ENCODE measurements at places on chromosomes 4 and X.

GRCh38 chr4:23973308-23973855 lies 83.5 kb upstream of the PPARGC1A start:
- no peak for DNase-seq

DNA sequence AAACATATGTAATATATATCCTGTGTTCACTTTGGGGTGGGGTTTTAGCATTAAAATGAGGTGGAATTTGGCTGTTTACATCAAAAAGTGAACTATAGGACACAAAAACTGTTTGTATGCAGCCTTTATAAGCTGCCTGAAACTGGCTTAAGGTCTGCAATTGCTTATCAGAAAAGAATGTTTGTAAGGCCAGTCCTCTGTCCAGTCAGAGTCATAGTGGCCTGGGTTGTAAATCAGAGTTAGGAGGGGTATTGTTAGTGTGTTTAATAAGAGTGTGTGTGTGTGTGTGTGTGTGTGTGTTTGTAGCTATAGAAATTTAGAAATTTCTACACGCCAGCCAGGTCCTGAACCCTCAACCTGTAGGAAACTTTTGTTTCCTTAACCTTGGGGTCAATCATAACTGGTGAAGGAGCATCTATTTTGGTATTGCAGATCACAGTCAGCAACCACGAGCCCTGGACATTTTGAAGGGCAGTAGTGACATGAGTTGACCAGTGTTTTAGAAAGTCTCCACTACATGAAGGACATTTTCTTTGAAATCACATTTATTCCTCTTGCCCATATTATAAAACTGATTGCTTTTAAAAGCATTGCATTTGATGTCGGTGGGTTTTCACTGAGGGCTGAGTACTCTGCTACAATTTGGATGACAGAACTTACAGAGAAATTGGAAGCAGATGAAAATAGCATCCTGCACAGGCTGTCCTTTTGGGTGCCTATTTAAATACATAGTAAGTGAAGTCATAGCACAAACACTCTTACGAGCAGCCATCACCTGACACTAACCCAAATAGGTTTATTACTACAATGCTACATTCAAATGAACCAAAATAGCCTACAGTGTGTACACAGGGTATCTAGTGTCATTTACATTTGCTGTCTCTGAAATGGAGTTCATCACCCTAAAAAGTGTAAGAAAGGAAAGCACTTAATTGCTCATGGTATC lies 11.2 kb upstream of the TMEM154 start:
- no peak for DNase-seq

DNA sequence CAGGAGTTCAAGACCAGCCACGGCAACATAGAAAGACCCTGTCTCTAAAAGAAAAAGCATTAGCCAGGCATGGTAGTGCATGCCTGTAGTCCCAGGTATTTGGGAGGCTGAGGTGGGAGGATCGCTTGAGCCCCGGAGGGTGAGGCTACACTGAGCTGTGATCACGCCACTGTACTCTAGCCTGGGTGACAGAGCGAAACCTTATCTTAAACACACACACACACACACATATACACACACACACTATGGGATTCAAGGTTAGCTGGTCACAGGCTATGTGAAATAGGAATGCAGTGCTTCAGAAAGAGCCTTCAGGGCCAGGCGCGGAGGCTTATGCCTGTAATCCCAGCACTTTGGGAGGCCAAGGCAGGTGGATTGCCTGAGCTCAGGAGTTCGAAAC lies 23.5 kb downstream of the NLGN3 start:
- DNase-seq = no peak

GRCh38 chrX:18890724-18891547 lies 93.0 kb downstream of the PHKA2 start:
- DNase-seq = no peak

DNA sequence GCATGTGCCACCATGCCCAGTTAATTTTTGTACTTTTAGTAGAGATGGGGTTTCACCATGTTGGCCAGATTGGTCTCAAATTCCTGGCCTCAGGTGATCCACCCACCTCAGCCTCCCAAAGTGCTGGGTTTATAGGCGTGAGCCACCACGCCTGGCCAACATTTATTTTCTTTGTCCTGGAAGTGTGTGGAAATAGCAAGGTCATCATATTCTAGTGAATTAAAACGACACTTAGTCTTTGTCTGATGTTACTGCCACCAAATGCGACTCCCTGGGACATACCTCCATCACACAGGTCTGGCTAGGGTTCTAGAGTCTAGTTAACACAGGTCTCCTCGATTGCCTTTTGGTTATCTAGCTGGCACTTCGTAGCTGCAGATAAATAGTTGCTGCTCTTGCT lies 203.1 kb downstream of the AASDH start:
- DNase-seq = no peak

- no peak for DNase-seq
Measured at GRCh38 chr4:3305610-3306371, 13.0 kb downstream of the RGS12 start.

DNA sequence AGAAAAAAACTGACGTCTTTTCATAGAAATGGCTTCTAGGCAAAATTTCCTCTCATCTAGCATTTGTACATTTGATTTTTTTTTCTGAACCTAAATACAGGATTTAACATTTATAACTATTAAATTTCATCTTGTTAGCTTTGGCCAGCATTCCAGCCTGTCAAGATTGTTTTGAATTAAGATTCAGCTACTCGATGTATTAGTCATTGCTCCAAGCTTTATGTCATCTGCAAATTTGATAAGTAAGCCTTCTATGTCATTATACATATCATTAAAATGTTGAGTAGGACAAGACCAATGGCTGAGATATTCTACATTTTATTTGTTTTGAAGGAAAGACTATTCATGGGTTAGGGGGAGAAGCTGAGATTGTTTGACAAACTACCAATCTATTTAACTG lies 46.7 kb downstream of the DDX53 start:
- no peak for DNase-seq

GRCh38 chr4:35963974-35964515 lies 280.3 kb downstream of the ARAP2 start:
- DNase-seq = no peak

GRCh38 chr4:99655308-99656081 lies 2.1 kb downstream of the C4orf54 start:
- DNase-seq = peak; percentile 49

GRCh38 chrX:44483965-44484606 lies 58.6 kb downstream of the FUNDC1 start:
- DNase-seq = no peak

DNA sequence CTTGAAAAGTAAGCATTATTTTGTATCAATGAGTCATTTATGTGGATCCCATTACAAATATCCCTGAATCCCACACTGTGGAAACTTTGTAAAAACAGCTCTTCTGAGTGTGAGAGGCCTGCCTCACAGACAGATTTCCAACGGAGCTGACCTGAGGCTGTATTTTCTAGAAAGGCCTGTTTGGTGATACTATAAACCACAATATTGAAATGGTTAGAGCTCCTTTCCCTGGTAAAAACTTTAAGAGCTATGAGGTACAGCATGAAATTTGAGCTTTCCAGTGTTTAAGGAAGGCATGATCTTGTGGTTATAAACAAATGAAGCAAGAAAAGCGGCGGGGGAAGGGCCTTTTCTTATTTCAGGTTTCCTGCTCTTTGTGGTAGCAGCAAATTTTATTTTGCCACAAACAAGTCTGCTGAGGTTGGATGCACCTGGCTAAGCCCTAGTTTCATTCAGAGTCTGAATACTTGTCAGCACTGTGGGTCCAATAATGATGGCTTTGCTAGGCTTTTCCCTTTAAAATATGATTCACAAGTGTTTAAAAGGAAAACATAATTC lies 86.8 kb upstream of the ETNPPL start:
- peak; percentile 26 for DNase-seq

- no peak for DNase-seq
Measured at GRCh38 chr4:1201851-1202525, 29.6 kb upstream of the SPON2 start.

DNA sequence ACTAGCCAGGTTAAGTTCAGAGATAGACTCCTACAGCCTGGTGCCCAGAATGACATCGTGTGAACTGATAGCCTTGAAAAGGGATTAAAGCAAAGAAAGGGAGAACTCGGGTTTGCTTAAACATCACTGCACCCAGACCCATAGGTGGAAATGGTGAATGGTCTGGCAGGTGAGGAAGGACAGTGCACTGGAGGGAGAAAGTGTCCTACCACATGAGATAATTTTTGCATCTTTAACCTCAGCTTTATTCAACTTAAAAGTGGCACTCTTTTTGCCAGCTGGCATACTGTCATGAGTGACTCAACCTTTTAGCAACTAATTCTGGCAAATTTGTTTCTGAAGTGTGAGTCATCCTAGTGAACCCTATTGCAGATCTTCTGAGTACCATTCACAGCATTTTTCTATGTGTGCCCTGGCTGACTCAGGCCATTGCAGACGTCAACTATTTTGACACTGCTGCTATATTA lies 53.0 kb upstream of the DAPP1 start:
- peak; percentile 89 for DNase-seq

DNA sequence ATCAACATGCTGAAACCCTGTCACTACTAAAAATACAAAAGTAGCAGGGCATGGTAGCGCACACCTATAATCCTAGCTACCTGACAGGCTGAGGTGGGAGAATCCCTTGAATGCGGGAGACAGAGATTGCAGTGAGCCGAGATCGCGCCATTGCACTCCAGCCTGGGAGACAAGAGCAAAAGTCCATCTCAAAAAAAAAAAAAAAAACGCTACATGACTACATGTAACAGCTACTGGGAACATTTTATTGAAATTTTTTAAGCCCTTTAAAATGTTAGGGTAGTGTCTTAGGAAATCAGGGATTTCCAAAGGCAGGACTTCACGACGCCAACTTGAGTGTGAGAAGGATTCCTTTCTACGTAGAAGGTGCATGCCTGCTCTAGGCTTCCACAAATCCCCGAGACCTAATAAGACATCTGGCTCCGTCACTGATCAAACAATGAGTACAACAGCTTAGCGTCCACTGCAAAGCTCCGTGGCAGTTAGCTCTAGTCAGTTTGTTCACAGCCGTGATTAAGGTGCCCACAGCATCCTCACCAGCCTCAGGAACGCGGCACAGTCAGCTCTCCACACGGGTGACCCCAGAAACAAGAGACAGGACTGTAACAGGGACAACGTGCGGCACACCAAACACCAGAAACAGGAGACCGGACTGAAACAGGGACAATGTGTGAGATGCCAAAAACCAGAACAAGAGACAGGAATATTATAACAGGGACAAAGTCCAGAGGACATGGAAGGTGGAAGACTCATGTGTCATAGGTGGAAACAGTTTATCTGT lies 33.7 kb downstream of the DHRSX start:
- DNase-seq = no peak

GRCh38 chr4:169098969-169099690 lies 89.1 kb upstream of the CBR4 start:
- no peak for DNase-seq

DNA sequence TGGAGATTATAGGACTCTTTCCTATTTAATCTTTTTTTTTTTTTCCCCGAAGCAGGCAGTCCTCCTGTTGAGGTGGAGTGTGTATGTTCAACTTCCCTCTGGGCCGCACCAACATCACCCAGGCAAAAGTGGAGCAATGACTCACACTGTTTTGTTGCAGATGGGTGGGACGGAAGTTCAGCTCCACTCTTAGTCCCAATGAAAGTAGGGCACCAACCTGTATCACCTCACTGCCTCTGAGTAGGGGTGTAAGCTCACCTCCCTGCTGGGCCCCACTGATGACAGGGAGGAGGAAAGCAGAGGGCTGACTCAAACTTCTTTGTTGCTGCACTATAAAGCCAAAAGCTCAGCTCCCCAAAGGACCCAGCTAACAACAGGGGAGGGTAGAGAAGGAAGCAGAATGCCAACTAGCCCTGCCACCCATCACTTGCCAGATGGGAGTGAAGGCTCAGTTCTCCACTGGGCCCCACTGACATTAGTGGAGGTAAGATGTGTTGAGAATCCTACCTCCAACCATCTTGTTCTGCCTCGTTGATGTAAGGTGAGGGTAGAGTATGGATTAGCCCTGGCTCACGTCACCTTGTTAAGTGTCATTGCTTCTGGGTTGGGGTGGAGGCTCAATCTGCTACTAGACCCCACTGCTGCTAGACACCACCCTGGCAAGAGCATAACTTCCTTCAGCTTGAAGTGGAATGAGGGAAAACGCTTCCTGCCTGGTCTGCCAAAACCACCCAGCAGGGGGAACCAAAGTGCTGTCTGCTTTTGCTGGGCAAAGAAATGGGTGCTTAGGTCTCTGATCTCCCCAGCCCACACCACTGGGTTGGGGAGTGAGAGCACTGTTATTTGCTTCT lies 14.1 kb downstream of the RPS6KA3 start:
- DNase-seq = no peak

DNA sequence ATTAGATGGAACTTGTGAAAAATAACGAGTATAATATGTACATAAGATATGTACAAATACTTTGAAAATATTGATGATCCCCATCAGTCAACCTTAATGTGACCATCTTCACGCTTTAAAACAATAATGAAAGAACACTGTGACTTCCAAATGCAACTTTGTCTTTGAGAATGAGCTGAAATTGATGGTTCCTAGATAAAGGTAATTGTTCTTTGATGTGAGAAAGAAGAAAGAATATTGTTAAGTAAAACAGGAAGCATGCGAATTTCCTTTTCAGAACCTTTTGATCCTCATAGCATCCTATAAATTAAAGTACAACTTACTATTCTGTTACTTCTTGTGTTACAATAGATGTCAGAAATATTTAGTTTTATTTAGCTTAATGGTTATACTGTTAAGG lies 22.2 kb downstream of the IL2 start:
- no peak for DNase-seq

- no peak for DNase-seq
Measured at GRCh38 chr4:165517216-165517615, 138.4 kb downstream of the CPE start.

GRCh38 chrX:100895365-100896075 lies 21.4 kb upstream of the NOX1 start:
- DNase-seq = peak; percentile 10

GRCh38 chr4:182083671-182084410 lies 159.4 kb upstream of the TENM3 start:
- DNase-seq = no peak

GRCh38 chrX:16931371-16931770 lies 15.1 kb upstream of the REPS2 start:
- no peak for DNase-seq

DNA sequence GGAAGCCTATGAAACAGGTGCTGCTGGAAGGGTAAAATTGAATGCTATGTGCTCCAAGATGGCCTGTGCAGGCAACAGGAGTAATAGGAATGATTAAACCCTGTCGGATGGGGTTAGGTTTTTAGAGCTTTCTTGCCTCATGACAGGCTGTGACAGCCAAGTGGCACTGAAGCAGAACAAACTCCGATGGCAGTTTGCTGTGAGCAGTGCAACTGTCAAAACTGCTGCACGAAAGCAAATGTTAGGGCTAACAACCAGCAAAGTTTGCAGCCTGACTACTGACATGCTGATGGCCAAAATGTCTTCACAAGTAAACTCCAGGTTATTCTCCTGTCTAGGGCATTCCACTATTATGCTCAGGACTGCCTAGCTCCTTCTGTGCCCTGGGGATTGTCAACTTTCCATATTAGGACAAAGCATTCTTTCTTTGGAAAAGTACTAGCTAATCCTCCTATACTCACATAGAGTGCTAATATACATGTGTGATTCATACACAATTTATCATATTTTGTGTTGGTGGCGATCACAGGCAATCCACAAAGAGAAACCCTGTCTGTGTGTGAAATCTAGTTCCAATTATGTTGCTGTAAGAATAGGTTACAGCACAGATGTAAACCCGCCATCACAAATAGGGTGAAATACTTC lies 486.6 kb upstream of the TENM3 start:
- no peak for DNase-seq
